ENCODE measurements at places on chromosomes 1 and 21.
A peak's percentile ranks its signal among the peaks of the same experiment; 100 is the strongest.

DNA sequence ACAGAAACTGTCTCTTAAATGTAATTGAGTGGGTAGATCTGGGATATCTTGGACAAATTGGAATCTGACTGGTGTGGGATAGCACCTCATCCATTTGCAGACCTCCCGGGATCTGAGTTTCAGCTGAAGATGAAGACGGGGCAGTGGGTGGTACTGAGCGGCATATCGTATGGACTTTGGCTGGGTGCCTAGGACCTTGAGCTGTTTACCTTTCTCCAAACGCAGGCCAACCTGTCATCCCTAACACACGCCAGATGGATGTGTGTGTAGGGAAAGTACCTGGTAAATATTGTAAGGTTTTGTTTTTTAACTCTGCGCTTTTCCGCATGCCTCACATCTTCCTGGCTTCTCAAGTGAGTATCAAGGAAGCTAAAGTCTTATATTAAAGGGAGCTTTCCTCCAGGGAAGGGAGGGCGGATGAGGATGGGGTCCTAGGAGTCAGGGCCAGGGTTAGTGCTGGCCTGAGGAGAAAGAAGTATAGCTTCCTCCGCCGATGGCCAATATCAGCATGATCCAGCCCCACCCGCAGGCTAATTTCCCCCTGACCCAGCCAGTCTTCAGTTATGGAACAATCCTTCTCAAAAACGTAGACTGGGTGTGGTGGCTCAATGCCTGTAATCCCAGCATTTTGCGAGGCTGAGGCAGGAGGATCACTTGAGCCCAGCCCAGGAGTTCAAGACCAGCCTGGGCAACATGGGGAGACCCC lies 26.2 kb downstream of the ATP8B2 start:
- no peak for DNase-seq

DNA sequence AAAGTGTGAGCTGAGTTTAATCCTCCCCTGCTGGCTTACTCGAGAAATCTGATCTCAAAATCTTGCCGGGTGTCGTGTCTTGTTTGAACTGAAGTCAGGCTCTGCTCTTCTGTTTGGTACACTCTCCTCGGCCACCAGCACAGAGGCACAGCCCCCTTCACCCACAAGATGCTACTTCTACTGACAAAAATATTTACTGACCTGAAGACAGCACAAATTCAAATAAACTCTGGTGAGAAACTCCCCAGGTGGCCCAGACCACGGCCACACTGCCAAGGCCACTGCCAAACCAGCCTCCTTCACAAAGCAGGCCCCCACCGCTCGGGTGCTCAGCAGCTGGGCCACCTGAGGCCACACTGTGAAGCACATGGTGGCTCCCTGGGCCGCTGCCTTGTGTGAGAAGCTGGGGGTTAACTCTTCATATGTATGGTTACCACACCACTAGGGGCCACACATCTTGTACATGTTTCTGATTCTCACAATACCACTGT lies 80.6 kb downstream of the TGFBR3 start:
- no peak for DNase-seq

DNA sequence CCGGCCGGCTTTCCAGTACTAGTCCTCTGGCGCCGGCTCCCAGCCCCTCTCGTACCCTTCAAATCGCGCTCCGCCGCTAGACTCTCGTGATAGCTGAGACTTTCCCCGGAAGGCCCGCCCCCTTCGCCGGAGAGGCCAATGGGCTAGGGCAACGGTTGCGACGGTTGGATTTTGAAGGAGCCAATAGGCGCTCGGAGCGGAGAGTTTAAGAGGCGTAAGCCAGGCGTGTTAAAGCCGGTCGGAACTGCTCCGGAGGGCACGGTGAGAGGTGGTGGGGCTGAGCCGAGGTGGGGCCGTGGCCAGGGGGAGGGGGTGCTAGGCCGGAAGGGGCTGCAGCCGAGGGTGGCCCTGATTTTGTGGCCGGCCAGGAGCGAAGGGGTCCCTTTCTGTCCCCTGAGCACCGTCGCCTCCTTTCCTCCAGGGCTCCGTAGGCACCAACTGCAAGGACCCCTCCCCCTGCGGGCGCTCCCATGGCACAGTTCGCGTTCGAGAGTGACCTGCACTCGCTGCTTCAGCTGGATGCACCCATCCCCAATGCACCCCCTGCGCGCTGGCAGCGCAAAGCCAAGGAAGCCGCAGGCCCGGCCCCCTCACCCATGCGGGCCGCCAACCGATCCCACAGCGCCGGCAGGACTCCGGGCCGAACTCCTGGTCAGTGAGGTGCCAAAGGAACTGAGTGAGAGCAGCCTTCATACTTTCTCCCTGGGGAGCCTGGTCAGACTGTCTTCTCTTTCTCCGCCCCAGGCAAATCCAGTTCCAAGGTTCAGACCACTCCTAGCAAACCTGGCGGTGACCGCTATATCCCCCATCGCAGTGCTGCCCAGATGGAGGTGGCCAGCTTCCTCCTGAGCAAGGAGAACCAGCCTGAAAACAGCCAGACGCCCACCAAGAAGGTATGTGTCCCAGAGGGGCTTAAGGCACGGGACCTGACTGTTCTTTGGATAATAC lies at the start of gene CDC20:
TSS of gene CDC20 (plus strand) at position 236 of the 948 bp plus-strand sequence. CDS start at position 471, 235 bp downstream.
- peak; percentile 49 for DNase-seq

GRCh38 chr1:175071276-175071943 lies 3.8 kb downstream of the TNN start:
- DNase-seq, result no peak

GRCh38 chr1:179178950-179179349 lies 50.5 kb downstream of the ABL2 start:
- no peak for DNase-seq

DNA sequence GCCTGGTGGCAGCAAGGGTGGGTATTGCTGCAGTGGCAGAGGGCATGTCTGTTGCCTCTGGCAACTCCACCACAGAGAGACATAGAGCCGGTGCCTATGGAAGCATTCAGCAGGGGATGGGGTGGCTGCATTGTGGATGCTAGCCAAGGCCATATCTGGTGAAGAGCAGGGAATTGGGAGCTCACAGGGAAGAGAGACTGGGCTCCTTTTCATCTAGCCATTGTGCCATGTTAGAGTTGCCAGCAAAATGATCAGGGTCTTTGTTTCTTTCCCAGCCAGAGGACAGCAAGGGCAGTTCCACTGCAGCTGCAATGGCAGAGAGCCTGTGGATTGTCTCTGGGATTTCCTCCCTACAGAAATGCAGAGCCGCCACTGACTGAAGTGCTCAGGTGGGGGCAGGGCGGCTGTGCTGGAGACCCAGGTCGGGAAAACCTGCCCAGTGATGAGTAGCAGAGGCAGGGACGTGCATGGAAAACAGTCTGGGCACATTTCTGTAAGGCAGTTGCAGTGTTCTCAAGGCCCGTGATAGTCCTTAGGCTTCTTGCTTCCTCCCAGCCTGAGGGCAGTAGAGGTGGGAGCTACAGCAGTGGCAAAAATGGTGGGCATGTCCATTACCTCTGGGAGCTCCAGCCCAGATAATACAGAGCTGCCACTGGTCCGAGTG lies 40.2 kb upstream of the CYP4X1 start:
- no peak for DNase-seq

DNA sequence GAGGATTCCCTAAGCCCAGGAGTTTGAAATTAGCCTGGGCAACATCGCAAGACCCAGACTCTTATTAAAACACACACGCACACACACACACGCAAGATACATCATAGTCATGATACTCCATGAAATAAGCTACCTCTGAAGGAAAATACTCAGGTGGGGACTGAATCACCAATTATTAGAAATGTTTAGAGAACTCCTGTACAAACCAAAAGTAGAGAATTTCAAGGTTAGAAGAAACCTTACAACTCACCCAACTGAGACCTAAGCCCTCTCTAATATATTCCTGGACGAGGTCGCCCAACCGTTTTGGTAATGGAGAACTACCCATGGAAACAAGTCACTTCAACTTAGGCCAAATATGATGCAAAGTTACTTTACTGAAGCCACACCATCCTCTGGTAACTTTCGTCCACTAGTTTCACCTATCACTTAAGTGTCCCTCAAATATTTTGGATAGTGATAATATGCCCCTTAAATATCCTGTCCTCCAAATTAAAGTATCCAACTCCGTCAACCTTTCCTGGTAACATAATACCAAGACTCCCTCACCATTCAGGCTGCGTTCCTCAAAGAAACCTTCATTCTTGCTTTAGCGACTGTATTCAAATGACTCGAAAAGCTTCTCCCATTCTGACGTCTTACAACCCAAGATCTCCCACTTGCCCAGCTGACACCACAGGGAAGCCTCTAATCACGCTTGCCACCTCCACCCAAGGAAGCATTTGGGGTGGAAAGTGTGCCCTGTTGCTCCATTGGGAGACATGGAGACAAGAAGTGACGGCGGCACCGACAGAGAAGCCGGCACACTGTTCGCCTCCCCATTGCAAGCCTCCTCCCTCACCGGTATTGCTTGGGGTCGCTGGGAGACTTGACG lies 856 bp downstream of the NRDC start:
- DNase-seq, result no peak

DNA sequence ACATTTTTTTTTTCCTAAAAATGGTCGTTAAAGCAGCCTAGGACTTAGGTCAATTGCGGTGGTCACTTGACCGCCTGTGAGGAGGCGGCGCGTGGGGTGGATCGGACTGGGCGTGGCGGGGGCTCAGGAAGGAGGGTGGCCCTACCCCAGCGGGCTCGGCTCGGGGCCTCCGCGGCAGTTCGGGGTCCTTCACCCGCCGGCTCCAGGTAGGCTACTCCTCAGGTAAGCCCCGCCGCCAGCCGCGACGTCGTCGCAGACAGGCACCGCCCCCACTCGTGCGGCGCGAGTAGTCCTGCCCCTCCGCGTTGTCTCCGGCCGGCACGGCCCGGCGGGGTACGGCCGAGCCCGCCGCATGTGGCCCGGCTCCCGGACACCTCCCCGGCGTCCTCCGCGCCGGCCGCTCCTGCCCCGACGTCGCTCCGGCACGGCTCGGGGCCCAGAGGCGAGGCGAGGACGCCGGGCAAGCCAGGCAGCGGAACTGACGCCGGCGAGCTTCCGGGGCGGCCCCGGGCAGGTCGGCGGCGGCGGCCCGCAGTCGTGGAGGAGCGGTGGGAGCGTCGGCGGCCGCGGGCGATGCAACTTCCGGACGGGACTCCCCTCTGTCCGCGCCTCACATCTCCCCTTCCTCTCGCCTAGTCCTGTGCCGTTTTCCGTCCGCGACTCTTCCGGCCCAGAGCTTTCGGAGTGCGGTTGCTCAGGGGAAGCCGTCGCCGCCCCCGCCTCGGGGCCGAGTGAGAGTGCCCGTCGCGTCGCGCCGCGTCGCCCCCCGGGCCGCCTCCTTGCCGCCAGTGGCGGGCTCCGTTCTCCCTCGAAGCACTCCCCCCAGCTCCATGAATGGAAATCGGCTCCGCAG lies at the start of gene AGO3:
TSS of gene AGO3 (plus strand) at position 513 of the 853 bp plus-strand sequence. CDS start at position 835, 322 bp downstream.
- DNase-seq, result no peak

DNA sequence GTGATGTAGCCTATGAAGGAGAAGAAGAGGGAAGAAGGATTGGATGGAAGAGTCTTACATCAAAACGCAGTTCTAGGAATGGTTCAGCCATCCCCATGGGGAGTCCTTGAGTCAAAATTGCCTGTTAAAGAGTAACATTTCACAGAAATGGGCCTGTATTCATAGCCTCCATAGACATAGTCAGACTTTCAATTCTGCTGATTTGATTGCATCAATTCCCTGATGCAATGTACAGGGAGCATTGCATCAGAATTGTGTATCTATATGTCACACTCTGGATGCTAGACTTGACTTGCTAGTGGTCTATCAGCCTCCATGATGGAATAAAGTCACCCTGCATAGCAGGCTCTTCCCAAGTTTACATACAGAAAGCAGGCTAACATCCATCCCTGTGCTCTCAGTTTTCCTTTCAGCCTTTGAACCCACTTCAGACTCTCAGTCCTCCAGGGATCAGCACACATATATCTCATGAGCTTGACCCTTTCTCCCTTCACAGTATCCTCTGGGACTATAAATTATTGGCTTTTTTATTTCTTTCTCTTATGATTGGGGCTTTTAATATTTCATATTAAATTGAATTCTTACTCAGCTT lies 1111.7 kb upstream of the B3GALT2 start:
- no peak for DNase-seq

DNA sequence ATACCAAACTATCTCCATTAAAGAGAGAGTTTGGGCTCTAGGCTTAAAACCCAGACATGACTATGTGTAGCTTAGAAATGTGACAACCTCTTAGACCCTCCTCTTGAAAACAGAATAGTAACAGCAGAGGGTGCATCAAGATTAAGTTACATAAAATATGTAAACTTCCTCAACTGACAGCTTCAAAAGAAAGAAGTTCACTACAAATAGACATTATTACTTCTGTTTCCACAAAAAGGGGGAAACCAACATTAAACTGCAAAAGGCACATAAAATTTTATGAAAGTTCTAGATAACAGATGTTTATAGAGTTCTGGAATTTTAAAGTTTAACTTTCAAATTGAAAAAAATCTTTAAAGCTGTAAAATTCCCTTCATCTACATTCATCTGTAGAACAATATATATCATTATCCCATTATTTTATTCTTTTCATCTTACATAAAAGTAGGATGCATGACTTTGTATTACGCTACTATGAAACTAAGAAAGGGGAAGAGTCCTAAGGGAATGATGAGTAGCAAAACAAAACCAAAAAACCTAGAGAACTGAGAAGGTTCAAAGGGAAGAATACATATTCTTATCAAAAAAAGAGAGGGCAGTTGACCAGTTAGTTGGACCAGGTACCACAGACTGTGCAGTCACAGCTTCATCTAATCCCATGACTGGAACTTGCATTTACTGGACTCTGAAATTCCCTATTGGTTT lies 177.0 kb downstream of the SIPA1L2 start:
- DNase-seq, result no peak

DNA sequence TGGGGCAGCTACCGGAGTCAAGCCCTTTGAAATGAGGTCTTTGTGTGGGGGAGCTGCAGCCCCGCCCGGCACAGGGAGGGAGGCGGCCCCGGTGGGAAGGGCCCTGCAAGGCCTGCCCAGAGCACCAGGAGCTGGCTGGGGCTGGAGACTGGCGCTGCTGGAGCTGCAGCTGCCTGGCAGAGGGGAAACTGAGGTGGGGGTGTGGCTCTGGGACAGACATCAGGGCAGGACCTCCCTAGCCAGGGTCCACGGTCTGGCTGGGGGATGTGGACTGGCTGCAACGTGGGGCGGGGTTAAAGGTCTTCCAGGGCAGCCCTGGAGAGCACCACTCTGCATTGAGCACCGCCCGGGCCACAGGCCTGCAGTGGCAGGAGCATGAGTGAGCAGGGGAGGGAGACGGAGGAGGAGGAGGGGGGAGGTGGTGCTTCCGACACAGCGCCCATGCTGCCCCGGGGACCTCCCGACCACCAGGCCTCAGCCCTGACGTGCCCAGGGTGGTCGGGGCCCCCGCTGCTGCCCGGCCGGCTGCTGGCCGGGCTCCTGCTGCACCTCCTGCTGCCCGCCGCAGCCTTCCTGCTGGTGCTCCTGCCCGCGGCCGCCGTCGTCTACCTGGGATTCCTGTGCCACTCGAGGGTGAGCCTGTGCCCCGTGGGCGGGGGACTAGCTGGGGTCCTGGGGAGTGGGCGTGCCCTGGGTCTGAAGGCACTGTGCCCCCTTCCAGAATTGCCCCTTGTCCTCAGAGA lies 4.8 kb upstream of the ANKRD65 start:
- no peak for DNase-seq

DNA sequence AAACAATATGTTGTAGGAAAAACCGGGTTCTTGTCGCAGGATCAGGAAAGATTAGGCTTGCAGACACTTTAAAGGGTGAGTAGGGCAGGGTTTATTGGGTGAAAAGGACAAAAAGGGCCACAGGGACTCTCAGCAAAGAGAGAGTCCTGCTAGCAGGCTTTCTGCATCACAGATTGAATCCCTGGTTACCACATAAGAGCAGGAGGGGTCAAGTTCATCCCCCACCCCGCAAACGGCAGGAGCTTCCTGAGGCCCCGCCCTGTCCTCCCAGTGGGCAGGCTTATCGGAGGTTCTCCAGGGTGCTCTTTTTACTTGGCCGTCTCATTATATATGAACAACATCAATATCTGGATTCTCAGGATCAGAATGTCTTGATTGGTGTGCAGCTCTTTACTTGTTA lies 47.7 kb downstream of the SYCP1 start:
- no peak for DNase-seq
